ENCODE measurements at places on chromosomes 3 and 15.

DNA sequence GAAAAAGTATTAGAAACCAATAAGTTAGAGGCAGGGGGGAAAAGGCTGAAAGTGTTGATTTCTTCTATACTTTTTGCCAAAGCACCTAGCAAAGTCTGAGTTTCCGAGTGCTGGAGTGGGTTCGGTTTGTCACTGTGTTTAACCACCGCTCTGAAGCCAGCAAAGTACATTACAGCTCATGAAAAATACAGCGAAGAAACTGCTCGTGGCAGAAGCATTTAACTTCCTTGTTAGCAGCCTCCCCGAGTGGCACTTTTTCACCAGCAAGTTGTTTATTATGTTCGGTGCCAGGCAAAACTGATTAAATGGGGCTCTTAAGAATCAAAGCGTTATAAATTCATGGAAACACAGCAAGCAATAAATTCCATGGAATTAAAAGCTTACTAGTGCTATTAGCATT lies 313.6 kb downstream of the FOXP1 start:
- DNase-seq, result no peak

- no peak for DNase-seq
These were observed 21.2 kb downstream of the GRIP2 start for GRCh38 chr3:14518893-14519292.

DNA sequence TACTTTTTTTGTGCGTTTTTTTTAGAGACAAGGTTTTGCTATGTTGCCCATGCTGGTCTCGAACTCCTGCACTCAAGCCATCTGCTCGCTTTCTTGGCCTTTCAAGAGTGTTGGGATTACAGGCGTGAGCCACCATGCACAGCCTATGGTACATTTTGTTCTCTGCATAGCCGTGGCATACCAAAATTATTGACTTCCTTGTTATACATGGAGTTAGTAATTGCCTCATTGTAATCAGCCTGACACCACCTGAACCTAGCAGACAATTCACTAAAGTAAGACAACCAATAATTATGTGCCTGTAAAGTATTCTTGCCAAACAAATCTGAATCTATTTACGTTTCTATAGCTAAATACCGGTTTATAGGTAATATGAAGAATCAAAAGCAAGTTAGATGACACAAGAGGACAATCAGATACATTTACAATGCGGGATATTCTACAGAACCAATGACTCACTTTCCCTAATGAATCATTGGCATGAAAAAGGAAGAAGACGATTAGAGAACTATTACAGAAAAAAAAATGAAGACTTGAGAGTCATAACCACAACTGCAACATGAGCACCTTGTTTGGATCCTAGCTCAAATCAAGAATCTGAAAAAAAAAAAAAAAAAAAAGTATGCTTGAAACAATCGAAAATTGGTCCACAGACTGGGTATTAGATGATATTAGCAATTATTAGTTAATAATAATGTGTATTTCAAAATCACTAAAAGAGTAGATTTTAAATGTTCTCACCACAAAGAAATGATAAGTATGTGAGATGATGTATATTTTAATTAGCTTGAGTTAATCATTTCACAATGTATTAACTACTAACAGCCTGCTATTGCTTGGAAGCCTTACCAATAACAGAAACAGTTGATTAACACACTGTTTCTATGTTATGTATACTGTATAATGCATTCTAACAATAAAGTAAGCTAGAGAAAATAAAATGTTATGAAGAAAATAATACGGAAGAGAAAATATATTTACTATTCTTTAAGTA lies 7.1 kb downstream of the GUCA1C start:
- DNase-seq, result no peak

DNA sequence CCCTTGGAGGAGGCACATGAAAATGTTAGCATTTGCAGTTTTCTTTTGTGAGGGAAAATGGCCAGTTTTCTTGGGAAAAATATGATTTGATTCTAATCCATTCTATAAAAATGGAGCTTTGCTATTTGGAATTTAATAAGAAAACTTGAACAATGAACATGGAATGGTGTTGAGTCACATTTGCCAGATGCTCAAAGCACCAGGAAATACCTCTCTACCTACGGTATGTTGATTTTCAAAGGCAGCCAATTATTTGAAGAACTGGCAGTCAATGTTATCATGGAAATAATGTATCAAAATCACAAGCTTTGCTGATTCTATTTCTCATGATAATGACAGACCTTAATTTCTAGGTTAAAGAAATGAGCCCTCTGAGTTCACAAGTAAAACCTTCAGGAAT lies 14.9 kb downstream of the NME9 start:
- no peak for DNase-seq

- no peak for DNase-seq
These were observed 1.4 kb downstream of the MAPKBP1 start for GRCh38 chr15:41775651-41776050.

GRCh38 chr3:68915973-68916372 lies 16.4 kb downstream of the TAFA4 start:
- no peak for DNase-seq

DNA sequence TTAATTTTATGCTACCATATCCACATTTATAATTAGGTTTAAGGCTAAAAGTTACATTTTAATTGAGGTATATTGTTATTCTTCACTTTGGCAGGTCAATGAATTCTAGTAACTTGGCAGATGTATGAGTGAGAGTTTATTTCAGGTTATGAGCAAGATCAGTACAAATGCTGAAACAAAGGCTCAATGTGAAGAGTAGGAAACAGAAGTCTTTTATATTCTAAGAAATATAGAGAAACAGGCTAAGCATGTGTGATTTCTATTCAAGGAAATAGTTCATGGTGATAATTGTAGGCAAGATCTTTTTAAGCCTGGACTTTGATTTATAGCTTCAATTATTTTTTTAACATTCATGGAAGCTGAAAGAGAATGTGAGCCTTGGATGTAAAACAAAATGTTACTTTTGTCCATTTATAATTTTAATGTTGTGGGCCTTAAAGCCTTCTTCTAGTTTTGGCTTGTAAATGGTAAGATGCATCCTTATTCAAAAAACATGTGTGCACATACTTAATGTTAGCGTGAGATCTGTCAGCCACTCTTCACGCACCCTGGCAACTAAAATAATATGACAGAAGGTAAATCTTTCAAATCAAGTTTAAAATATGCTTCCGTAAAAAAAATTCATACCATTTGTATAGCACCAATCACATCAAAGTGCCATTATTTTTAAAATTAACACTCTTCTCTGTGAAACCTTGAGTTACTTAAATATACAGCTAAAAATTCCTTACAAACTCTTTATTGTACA lies 22.8 kb upstream of the OSTN start:
- DNase-seq, result no peak

- DNase-seq, result no peak
These were observed 73.4 kb downstream of the NUP210 start for GRCh38 chr3:13346481-13347389.

DNA sequence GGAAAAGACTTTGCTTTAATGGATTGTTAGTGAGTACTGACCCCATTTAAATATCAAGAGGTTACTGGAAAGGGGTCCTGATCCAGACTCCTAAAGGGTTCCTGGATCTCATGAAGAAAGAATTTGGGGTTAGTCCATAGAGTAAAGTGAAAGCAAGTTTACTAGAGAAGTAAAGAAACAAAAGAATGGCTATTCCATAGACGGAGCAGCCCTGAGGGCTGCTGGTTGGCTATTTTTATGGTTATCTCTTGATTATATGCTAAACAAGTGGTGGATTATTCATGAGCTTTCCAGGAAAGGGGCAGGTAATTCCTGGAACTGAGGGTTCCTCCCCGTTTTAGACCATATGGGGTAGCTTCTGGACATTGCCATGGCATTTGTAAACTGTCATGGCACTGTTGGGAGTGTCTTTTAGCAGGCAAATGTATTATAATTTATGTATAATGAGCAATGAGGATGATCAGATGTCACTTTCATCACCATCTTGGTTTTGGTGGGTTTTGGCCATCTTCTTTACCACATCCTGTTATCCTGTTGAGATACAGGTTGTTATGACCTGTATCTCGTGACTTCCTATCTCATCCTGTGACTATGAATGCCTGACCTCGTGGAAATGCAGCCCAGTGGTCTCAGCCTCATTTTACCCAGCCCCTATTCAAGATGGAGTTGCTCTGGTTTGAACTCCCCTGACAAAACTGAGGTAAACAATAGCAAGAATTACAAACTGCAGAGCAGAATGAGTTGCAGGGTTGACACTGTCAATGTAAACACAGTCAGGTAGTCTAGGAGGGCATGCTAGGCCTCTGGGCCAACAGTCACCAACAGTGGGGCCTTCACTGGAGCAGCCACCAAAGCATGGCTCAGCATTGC lies 10.3 kb upstream of the GPR160 start:
- no peak for DNase-seq

DNA sequence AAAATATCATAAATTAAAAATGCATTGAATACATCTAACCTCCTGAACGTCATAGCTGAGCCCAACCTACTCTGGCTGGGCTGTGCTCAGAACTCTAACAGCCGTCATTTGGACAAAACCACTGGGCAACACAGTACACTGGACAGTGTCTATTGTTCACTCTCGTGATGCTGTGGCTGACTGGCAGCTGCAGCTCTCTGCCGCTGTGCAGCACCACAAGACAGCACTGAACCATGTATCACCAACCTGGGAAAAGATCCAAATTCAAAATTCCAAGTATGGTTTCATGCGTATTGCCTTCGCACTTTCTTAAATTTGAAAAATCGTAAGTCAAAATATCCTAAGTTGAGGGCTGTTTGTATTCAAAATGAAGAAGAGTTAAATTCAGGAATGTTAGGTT lies 145.1 kb upstream of the CNTN4 start:
- no peak for DNase-seq

DNA sequence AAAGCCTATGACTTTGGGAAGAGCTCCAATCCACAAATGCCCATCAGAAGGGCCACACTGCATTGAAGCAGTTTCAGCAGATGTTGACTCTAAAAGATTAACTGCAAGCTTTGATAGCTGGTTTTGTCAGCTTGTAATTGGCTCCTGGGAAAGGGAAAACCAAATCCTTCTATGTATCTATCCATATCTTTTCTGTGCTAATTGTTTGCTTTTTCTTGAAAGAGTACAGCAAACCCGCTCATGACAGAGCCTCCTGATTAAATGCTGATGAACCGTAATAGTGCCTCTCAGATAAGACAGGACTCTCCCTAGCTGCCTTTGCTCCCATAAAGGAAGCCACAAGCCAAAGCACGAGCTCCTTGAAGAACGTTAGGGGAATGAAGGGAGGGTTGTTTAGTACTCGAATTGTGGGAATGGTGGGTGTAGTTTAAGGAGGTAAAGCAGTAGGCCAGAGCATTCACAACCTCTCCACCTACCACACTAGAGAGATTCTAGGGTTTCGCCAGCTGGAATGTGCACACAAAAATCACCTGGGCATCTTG lies 33.6 kb upstream of the LRIG1 start:
- no peak for DNase-seq

GRCh38 chr3:150826466-150827282 lies 63.7 kb upstream of the SIAH2 start:
- no peak for DNase-seq

DNA sequence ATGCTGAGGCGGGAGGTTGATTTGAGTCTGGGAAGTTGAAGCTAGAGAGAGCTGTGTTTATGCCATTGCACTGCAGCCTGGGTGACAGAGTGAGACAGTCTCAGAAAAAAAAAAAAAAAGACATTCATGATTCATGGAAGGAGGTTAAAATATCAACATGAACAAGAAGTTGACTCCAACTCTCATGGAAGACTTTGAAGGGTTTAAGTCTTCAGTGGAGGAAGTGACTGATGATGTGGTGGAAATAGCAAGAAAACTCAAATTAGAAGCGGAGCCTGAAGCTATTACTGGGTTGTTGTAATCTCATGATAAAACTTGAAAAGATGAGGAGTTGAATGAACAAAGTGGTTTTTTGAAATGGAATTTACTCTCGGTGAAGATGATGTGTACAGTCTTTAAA lies 491.8 kb downstream of the SQOR start:
- DNase-seq, result no peak

- no peak for DNase-seq
These were observed 612.2 kb downstream of the ZIC1 start for GRCh38 chr3:148021381-148021780.

Measured in smooth muscle cell of the brain vasculature (primary cell).